Hair follicle dermal papilla cell (primary cell): ENCODE measurements at places on chromosomes 2 and 18. TPM values are rescaled to one million over a fixed set of nuclear protein-coding genes. Genes with fewer than 3 reads are reported as not detected.

Gene DTNA
- 7.5 and 8.7 TPM in 2 replicates for total RNA-seq

Gene STARD6
- not detected in 2 replicates for total RNA-seq

Gene MCM6
- total RNA-seq, result 8.3 and 9.7 TPM in 2 replicates

Gene KCNG3
- not detected in 2 replicates for total RNA-seq

Gene ANKRD30BL
- total RNA-seq, result not detected in 2 replicates

Gene PROC
- total RNA-seq, result not detected in 2 replicates

Gene TXNDC2
- under 0.01 and 0.12 TPM in 2 replicates for total RNA-seq

Gene CAPN13
- total RNA-seq, result not detected in 2 replicates

Gene BMP10
- not detected in 2 replicates for total RNA-seq

Gene RUFY4
- total RNA-seq, result not detected in 2 replicates
